ENCODE measurements at places on chromosomes 13 and 19. TPM values are rescaled to one million over a fixed set of nuclear protein-coding genes. Genes with fewer than 3 reads are reported as not detected.

Gene ZNF221
- total RNA-seq = 0.68 TPM

Gene PCSK4
- 0.86 TPM for total RNA-seq

Gene GJA3
- 1.1 TPM for total RNA-seq

Gene SMIM44
- not detected for total RNA-seq

Gene CEBPA
- total RNA-seq = 9.4 TPM

Gene DPF1
- 5.4 TPM for total RNA-seq

Gene GNA15
- total RNA-seq = 0.06 TPM

Gene RASAL3
- total RNA-seq = not detected

Gene SPTBN4
- 0.67 TPM for total RNA-seq
